ENCODE measurements at places on chromosomes 1 and 21.

GRCh38 chr1:1237874-1238701 is 6.1 kb downstream of the B3GALT6 start:
- no peak for DNase-seq

- DNase-seq = no peak
Measured at GRCh38 chr21:35340273-35340672, 291.2 kb upstream of the RUNX1 start.

- DNase-seq = no peak
Measured at GRCh38 chr1:71228241-71228640, 147.4 kb upstream of the ZRANB2 start.

- DNase-seq = no peak
Measured at GRCh38 chr1:52792036-52792435, 50.5 kb upstream of the ZYG11A start.

DNA sequence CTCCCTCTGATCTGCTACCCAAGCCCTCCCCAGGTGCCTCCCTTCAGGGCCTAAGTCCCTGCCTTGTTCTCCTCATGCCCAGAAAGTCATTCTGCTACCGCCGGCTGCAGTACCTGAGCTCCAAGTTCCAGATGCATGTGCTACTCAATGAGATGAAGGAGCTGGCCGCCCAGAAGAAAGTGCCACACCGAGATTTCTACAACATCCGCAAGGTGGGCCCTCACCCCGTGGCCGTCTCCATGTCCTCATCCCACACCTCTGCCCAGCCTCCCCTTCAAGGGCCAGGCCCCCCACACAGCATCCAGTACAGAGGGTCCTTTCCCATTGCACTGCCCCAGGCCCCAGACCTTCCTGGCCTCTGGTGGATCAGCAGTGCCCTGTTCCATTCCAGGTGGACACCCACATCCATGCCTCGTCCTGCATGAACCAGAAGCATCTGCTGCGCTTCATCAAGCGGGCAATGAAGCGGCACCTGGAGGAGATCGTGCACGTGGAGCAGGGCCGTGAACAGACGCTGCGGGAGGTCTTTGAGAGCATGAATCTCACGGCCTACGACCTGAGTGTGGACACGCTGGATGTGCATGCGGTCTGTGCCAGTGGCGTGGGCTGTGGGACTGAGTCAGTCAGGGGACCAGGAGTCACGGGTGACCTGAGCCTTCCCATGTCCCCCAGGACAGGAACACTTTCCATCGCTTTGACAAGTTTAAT is 8.2 kb downstream of the AMPD2 start:
- DNase-seq = no peak

DNA sequence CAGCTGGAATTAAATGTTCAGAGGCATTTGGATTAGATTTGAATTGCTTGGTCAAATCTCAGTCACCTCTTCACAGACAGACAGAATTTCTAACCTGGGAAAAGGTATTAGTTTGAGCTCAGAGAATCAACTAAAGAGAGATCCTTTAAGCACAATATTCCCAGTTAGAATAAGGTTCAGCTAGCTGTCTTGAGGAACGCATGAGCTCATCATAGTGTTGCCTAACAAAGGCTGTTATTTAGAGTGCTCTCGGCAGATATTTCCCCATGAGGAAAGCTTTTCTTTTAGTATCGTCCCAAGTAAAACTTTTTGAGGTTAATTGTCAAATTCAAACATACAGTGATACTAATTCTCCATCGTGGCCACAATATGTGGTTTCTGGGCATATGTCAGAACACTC is 269.9 kb downstream of the HLX start:
- DNase-seq = no peak

DNA sequence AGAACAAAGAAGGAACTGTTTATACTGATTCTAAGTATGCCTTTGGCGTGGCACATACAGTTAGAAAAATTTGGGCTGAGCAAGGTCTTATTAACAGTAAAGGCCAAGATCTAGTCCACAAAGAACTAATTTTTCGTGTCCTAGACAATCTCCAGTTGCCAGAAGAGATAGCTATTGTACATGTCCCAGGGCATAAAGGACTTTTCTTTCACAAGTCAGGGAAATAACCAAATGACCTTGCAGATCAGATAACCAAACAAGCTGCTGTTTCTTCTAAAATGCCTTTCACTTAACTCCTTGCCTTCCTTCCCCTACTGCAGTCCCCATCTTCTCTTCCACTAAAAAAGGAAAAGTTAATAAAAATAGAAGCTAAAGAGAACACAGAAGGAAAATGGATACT is 4.0 kb downstream of the TEX50 start:
- no peak for DNase-seq

DNA sequence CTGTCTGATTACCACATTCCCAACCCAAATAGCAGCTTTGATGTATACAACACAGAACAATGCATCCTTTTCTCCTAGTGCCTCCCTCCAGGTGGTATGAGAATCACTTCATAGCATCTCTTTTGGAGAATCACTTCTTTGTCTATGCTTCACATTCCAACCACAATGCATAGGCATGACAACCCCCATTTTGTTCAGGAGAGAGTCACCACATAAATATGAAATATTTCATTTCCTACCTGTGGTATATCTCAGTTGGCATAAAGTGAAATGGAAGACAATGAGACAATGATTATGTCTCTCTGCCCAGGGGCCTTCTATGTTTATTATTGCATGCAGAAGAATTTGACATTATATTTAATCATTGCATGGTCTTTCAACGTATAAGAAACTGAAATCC is 112.2 kb downstream of the BRINP2 start:
- DNase-seq = no peak

DNA sequence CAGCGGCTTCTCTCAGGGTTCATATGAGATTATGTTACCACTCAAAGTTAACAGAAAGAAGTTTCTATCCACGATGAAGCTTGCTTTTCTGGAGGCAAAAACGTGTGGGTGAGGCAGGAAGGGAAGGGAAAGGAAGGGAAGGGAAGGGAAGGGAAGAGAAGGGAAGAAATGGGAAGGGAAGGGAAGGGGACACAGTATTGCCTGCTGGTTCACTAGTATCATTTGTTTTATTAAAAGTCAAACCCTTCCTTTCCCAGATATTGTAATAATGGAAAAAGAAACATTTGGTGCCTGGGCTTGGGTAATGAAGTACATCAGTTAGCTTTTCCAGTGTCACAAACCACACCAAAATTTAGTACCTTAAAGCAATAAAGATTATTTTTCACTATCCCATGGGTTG is 18.0 kb upstream of the MROH9 start:
- DNase-seq = no peak

- DNase-seq = no peak
Measured at GRCh38 chr1:10511494-10511885, 36.7 kb downstream of the PEX14 start.

DNA sequence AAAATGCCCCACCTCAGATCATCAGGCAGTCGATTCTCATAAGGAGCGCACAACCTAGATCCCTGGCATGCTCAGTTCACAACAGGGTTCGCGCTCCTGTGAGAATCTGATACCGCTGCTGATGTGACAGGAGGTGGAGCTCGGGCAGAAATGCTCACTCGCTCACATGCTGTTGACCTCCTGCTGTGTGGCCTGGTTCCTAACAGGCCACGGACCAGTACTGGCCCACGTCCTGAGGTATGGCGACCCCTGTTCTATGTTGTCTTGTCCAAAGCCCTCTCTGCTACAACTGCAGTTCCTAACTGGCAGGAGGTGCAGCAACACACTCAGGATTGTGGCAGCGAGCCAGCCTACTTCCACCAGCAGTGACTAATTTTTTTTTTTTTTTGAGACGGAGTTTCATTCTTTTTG is 70.6 kb downstream of the CLSTN1 start:
- DNase-seq = no peak

DNA sequence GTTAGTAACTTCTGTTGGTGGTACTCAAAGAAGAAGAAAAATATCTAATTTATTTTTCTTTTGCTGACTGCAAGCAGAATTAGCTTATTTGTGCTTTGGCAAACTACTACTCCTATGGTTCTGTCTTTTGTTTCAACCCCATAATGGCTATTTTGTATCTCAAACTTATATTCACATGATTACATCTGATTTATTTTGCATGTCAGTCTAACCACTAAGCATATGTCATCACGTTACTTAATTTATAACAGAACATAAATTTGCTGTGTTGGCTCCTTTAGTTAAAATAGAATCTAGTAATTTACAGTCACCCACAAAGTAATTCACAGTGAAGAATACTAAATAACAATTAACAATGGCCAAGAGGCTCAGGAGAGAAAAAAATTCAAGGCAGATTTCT is 39.1 kb upstream of the CNN3 start:
- no peak for DNase-seq

GRCh38 chr1:19037659-19038058 is 81.2 kb upstream of the IFFO2 start:
- no peak for DNase-seq

DNA sequence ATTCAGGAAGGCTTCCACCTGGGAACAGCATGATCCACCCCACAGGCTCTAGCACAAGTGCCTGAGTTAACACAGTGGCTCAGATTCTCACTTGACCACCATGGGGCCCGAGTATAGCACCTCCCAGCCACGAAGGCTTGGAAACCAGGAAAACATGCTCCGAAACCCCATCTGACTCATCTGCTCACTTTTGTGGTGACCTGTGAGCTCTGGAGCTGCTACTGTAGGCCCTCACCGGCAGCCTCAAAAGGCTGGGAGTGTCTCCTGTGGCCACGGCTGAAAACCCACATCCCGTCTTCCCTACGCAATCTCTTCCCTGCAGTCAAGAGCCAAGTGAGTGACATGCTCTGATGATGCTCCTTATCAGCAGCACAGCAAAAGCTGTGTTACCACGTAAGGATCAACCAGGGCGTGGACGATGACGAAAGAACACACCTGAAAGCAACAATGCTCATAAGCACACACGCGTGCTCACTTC is 81.4 kb downstream of the TGFBR3 start:
- peak; percentile 77 for DNase-seq

GRCh38 chr1:56430141-56430839 is 149.1 kb downstream of the PLPP3 start:
- DNase-seq = no peak

DNA sequence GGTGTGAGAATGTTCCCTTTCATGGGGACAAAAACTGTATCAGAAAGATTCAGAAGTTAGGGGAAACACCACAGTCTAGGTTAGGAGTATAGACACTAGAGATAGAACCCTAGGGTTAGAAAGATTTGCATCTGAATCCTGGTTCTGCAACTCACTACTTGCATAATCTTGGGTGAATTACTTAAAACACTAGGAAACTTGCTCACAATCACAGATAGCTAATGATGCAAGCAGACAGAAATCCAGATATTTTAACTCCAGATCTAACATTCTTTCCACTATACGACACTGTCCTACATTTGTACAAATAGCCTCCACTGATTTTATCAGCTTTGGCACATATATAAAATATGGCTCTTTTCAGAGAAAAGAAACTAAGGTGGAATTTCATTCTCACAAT is 30.8 kb upstream of the GLIS1 start:
- DNase-seq = no peak

DNA sequence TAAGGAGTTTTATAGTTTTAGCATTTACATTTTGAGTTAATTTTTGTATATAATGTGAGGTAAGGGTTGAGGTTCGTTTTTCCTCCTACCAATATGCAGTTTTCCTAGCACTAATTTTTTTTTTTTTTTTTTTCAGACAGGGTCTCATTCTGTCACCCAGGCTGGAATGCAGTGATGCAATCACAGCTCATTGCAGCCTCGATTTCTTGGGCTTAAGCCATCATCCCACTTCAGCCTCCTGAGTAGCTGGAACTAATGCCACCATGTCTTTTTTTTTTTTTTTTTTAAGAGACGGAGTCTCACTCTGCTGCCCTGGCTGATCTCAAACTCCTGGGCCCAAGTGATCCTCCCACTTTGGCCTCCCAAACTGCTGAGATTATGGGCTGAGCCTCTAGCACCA is 2.5 kb upstream of the UBASH3A start:
- DNase-seq = no peak

- DNase-seq = no peak
Measured at GRCh38 chr21:45494851-45495680, 47.2 kb downstream of the SLC19A1 start.

DNA sequence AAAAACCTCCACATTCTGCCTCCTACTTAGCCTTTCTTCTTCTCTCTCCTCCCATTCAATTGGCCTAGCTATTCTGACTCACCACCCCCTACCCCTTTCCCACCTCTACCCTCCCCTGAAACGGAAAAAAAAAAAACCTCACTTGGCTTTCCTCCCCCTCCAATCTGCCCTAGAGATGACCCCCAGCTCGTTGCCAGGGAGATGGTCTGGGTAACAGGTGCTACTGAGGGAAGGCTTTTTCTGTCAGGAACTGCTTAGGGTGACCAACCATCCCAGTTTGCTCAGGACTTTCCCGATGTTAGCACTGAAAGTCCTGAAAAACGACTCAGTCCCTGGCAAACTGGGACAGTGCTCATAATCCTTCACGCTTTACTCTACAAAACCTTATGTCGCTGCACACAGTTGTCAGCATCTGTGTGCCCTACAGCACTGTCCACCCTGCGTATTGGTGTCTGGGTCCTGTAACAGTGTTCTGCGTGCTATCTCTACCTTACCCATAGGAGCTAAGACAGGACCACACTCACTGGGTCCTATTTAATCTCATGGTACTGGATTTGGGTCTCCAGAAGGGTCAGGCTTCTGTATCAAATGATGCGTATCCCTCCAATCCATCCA is 7.7 kb upstream of the CADM3 start:
- DNase-seq = no peak

GRCh38 chr1:88150330-88150729 is 533.7 kb upstream of the PKN2 start:
- DNase-seq = no peak

- DNase-seq = no peak
Measured at GRCh38 chr1:2518528-2518927, 7.9 kb downstream of the PANK4 start.

DNA sequence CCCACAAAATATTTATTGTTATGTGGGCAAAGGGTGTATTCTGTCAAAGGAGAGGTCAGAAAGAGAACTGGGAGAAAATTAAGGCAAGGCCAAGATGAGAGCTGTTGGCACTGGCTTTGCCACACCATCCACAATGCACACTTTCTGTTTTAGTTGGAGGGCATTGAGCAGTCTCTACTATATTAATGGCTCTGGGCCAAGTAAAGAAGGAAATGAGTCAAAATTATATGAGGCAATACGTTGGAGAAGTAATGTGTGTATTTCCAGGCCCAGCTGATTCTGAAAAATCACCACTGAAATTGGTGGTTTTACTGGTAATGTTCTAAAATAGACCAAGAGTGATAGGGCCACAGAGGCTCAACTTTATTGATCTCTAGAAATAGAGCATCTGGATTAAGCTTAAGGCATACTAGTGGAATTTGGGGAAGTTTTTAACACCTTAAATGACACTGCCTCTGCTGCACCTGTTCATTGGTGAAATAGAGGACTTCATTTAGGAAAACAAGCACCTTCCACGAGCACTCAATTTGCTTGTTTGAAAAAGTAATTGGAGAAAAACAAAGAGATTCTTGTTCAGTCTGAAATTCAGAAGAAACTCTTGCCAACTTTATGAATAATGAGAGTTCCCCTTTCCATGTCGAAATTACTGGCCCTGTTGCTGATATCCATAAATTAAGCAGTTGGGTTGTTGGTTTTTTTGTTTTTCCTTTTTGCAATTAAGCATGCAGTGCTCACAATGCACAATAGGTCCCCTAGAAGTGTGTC is 424.9 kb downstream of the ADGRL2 start:
- no peak for DNase-seq
